ENCODE measurements at places on chromosomes 11 and 22.

DNA sequence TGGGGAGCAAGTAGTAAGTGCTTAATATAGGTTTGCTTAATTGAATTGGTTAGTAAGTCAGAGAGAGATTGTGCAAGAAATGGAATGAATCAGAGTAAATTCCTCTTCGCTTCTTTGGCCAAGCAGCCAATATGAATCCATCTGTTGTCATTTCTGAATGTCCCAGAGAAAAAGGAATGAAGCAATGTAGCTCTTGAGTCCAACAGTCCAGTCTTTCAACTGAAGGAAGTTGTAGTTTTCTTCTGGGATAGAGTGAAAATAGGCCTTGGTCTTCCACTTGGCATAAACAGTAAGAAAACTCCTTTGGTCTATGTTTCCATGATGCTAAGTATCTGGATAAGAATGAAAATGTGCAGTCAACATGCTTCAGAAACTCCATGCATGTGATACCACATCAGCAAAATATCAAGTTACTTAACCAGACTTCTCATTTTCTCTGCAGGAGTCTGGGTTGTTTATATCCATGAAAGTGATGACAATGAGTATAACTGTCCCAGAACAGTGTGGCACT lies 1.8 kb upstream of the FIBIN start:
- no peak for DNase-seq

DNA sequence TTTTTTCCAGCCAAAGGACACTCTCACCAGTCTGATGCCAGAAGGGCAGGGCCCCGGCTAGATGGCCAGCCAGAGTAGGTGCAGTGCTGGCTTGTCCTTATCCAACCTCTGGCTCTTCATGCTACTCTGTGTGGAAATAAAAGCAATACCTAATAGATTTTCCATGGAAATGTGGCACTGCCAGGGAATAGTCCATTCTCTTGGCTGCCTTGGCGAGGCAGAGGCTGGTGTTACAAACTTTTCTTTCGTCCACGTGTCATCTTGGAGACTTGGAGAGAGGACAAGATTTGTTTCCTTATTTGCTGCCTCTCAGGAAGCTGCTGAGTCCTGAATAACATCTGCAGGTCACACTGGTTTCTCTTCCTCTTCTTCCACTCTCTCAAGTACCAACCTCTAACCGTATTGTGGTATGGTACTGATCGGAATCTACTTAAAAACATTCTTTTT lies 17.2 kb upstream of the C1QTNF4 start:
- no peak for DNase-seq

DNA sequence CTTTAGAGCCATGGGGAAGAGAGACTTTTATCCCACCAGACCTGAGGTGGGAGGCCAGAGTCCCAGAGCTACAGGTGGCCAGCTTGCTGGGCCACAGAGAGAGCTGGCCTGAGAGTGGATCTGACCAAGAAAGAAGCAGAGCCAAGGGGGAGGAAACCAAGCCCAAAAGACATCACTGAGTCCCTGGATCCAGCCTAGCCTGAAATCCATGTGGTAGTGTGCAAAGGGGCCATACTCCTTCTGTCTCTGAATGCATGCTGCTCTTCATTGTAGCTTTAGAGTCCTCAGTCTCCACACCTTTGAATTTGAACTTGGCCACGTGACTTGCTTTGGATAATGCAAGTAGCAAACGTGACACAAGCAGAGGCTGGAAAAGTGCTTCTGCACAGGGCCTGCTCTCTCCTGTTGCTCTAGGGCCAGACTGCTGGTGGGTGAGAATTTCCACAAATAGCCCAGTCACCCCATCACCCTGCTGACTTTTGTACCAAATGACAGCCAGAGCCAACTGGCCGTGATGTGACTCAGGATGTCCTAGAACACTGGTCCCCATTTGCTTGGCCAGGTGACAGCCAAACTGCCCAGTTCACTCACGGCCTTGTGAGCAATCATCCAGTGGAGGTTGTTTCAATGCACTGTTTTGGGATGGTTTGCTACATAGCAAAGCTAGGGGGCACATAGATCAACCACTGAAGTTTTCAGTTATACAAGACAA lies 93.6 kb downstream of the DHCR7 start:
- no peak for DNase-seq

GRCh38 chr11:60878245-60879101 lies 11.1 kb downstream of the ZP1 start:
- DNase-seq: no peak

GRCh38 chr11:120223793-120224192 lies 13.0 kb downstream of the OAF start:
- no peak for DNase-seq

DNA sequence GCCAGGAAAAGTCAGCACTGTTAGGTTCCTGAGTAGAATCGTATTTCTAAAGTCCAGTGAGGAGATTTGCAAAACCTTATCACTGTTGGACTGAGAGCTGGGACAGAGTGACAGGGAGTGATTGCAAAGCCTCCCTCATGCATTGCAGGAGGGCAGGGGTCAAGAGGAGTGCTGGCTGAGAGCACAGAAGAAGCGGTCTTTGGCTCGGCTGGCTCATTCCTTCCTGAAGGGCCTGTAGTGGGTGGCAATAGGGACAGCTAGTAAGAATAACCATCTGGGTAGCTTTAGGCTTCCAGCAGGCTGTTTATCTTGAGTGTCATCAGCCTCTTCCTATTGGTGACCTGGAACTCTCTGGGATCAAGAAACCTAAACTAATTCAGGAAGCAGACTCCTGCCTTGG lies 53.4 kb downstream of the CD44 start:
- DNase-seq: no peak

- DNase-seq: no peak
Measured at GRCh38 chr11:116122697-116123472, 618.7 kb upstream of the CADM1 start.

- no peak for DNase-seq
Measured at GRCh38 chr11:76023236-76024068, 182.8 kb downstream of the WNT11 start.

DNA sequence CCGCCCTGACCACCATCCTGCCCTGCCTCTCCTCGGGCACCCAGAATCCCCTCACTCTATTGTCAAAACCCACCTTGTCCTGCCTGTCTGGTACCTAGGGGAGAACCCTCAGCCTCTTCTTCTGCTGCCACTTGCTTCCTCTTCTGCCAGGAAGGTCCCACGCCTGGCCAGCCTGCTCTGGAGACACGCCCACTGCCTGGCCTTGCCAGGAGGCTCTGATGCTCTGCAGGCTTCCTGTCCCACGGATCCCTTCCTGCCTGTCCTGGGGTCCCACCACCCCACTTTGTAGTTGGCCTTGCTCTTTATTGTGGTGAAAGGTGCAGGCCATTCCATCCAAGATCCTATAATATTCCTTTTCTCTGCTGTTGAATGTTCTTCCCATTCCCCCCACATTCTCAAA lies 63.4 kb downstream of the BMAL1 start:
- no peak for DNase-seq

DNA sequence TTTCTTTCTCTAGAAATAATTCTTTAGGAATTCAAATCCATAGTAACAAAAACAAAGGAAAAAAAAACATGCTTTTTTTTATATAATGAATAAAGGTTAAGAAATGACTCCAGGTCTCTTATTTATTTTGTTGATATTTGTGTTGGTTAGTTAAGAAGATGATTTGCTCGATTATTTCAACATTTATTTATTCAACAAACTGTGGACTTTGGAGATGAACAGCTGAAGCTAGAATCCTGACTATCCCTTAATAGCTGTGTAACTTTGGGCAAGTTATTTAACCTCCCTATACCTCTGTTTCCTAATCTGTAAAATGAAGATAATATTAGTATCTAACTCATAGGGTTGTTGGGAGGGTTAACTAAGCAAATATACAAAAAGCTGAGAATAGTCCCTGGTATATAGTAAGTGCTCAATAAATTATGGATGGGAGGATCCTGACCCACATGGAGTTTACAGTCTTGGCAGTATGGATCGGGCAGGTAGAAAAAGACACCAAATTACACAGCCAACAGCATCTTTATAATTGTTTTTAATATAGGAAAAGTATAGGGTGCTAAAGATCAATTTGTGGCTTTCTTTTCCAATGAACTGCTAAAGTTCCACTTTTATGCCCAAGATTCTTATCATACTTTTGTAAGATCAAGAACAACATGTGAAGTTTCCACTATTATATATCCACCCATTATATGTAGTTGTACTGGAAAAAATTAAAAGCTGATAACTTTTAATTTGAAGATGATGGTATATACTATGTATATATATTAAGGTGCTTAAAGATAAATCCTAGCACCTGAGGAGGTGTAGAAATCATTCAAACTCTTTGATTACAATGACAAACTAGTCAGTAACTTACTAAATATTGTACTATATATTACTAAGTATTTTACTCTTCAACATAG lies 1.3 kb upstream of the CAT start:
- DNase-seq: no peak

GRCh38 chr11:112315861-112316739 lies 55.4 kb upstream of the PLET1 start:
- DNase-seq: no peak

DNA sequence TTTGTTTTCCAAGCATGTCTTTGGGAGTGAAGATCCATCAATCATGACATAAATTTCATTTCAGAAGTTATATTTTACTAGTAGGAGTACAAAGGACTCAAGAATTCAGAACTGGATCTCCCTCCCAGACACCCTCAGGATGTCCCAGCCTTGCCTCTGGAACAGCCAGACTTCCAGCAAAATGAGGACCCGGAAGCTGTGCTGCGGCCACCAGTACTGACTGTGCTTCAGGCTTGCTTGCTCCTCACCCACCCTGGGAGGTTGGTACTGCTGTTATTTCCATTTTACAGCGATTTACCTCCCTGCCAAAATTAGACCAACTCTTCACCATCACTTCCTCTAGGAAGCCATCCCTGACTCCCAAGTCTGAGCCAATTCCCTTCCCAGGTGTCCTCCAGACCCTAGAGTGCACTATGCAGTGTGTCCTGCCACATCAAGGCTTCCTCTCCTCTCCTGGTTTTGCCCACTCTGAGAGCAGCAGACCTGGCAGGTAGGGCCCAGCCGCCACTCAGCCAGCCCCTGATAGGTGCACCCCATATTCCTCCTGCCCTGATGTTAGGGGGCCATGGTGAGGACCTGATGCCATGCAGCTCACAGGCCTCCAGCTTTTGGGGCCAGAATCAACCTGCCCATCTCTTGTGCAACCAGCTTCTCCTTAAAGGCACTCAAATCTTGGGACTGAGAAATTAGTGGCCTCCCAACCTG lies 47.3 kb upstream of the WNT7B start:
- DNase-seq: no peak

- no peak for DNase-seq
Measured at GRCh38 chr11:1998290-1998689, 648 bp upstream of the H19 start.

DNA sequence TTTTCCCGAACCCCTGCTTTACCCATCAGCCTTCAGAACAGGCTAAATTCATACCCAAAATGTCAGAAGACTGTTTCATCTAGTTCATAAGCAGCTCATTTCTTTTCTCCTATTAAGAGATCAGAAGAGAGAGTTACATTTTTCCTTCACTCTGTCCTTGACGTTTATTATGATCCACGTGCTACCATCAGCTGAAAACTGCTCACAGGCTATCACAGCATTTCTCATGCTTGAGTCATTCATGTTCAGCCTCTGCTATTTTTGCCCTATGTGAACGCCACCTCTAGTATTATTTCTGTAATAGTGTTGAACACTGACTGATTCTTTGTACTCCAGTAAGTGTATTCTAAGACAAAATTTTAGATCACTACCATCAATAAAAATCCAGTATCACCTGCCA lies 51.9 kb downstream of the SLC1A2 start:
- DNase-seq: no peak

- DNase-seq: no peak
Measured at GRCh38 chr11:60111793-60112192, 23.3 kb downstream of the MS4A2 start.

DNA sequence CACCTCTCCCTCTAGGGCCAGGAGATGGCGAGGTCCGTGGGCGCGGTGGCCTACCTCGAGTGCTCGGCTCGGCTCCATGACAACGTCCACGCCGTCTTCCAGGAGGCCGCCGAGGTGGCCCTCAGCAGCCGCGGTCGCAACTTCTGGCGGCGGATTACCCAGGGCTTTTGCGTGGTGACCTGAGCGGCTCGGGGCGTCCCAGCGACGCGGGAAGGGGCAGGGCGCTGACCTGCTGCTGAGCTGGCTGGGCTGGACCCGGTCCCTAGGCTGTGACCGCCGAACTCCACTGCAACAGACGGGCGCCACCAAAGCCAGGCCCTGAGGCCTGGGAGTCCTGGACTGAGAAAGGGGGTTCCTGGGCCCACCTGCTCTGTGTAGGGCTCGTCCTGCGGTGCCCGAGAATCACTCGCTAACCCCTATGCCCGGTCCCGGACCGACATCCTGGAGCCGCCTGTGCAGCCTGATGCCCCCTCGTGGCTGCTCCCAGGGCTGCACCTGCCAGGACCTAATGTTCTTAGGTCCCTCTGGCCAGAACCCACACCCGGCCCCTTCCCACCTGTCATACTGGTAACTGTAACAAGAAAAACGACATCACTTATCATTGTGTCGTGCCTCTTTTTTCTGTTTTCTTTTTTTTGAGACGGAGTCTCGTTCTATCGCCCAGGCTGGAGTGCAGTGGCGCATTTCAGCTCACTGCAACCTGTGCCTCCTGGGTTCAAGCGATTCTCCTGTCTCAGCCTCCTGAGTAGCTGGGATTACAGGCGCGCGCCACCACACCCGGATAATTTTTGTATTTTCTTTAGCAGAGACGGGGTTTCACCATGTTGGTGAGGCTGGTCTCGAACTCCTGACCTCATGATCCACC lies 15.0 kb downstream of the RHOD start:
- peak; percentile 63 for DNase-seq

- DNase-seq: no peak
Measured at GRCh38 chr22:26656891-26657851, at the start of gene MIAT. Gene MIAT (plus strand): TSS chr22:26657588.

DNA sequence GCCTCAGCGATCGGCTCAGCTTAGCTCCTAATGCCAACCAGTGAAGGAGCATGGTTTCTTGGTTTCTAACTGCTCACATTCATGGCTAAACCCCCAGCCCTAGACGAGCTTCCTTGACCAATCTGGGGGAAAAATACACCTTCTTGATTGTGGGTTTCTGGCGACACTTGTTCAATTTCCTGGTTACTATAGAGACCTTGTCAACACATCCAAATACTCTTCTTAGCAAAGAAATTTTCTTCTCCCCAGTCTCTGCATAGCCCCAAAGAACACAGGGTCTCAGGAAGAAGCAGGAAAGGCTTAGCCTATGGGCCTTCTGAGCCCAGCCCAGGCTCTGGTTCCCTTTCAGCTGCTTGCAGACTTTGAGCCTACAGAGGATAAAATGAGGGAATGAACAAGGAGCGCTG lies 88.5 kb upstream of the SYT13 start:
- DNase-seq: no peak

DNA sequence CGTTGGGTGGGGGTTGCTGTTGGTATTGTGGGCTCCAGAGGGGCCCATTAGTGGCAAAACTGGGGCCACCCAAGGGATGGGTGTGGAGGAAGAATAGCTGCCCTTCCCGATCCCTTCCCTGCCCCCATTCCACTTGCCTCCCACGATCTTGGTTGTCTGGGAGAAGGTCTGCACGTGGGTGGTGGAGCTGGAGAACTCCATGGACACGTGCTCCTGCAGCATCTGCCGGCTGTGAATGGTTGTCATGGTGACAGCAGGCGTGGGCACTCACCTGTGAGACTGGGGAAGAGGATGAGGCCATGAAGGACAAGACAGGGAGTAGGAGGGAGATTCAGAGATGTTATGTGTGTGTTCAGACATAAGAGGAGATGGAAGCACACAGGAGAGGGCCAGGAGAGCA lies 2.0 kb downstream of the IGSF22 start:
- no peak for DNase-seq

GRCh38 chr11:112637076-112637475 lies 324.1 kb upstream of the NCAM1 start:
- no peak for DNase-seq

GRCh38 chr11:94885581-94885980 lies 87.8 kb downstream of the CWC15 start:
- DNase-seq: no peak

GRCh38 chr11:20559523-20560300 lies 39.7 kb upstream of the SLC6A5 start:
- no peak for DNase-seq
